ENCODE measurements at places on chromosomes 5 and 9.
A peak's percentile ranks its signal among the peaks of the same experiment; 100 is the strongest.

DNA sequence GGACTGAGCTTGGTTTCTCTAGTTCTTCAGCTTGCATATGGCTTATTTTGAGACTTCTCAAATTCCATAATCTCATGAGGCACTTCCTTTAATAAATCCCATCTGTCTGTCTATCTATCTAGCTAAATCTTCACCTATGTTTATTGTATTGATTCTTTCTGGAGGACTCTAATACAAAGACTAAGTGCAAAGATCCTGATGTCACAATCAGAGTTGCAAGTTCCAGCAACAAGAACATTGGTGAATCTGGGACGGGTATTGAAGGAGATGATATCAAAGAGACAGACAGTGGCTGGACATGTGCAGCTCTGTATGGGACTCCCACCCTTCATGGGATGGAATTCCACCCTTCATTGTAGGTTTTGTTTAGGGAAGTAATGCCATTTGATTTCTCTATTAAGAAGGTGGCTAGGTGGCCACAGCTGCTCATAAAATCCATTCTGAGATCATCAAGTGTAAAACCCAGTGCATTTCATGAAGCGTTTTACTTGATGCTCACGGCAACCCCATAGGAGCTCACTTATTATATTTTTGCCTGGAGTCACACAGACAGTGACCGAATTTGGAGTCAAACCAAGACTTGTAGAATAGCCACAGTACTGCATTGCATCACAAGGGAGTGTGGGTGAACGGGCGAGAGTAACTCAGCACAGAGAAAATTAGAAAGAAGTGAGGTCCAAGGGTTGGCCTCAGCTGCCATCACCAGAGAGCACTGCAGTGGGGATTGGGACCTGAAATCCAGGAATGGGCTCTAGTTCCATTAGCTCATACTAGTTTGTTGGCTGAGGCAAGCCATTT lies 24.9 kb downstream of the TAS2R1 start:
- no peak for DNase-seq

- no peak for DNase-seq
These were observed 611.1 kb downstream of the HTR1A start for GRCh38 chr5:63351164-63351563.

GRCh38 chr5:142690667-142691066 lies 4.8 kb upstream of the FGF1 start:
- no peak for DNase-seq

- DNase-seq, result no peak
These were observed 41.2 kb upstream of the ABCA1 start for GRCh38 chr9:104969116-104969515.

DNA sequence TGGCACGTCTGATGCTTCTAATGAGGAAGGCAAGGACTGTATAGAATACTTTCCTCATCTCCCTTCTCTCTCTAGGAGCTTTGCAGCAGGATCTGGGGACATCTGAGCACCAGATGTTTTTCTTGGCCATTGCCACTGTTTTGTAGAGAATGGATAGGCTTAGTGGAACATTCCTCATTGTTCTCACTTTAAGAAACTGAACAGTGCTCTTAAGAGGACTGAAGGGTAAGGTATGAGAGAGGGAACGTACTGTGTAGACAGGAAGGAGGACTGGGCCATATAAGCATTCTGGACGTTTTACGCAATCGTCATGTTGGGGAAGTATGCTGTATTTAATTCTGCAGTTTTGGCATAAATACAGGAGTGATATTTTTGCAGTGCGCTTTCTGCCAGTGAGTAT lies 70.6 kb downstream of the SMARCA2 start:
- no peak for DNase-seq

DNA sequence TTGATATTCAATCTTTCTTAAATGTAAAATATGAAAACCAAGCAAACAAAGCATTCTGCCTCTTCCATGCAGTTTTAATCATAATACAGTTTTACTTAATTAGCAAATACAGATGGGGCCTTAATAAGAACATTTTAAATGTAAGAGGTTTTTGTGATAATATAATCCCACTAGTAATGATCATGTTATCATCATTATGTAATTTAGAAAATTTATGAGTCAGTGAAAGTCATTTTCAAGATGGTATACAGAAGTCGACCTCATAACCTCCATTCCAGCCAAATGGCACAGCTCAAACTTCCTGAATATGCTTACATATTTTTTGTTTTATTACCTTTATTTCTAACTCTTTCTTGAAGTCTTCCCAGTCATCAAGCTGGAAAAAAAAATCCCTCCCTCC lies 102.2 kb upstream of the GNA14 start:
- no peak for DNase-seq

DNA sequence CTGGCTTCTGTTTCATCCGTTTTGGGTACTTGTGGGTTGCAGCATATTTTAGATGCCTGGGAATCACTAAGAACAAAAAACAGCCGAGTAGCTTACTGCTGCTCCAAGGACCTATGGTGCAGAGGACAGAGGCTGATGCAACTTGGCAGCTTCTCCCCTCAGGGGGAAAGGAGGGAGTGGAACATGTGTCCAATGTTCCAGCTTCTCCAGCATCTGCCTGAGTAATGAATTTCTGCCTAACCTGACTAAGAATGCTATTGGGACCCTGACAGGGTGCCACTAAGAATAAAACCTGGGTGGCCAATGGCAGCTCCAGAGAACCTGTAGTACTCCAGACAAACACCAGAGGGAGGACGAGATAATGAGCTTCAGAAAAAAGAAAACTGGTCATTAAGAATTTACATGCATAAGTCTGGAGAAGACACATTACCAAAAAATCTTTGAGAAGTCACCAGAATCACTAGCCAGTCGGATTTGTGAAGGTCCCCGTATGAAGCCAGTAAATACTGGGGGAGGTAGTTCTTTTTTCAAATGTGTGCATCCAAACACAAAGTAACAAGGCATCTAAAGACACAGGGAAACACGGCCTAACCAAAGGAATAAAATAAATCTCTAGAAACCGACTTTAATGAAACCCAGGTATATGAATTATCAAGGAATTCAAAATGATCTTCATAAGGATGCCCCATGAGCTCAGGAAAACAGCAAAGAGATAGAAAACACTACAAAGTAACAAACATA lies 293.5 kb downstream of the HINT1 start:
- peak; percentile 13 for DNase-seq

GRCh38 chr9:86326536-86326935 lies 27.7 kb downstream of the TUT7 start:
- no peak for DNase-seq

All from stimulated activated CD8-positive, alpha-beta memory T cell treated with anti-CD3 and anti-CD28 coated beads, Interleukin-15, amount 100 ng/mL, for 1 hour (primary cell).